Gastroesophageal sphincter (tissue), 4 donors: ENCODE measurements at places on chromosomes 7 and 10. TPM values are rescaled to one million over a fixed set of nuclear protein-coding genes. Genes with fewer than 3 reads are reported as not detected.

DRGX gene
- total RNA-seq, result not detected

ASZ1 gene
- total RNA-seq, result not detected

SEMA3A gene
- total RNA-seq, result 24.6 TPM

ANKRD61 gene
- total RNA-seq, result not detected

GRCh38 chr7:47580175-47580706, 1.7 kb downstream of the TNS3 start:
- no peak for ATAC-seq

DNA sequence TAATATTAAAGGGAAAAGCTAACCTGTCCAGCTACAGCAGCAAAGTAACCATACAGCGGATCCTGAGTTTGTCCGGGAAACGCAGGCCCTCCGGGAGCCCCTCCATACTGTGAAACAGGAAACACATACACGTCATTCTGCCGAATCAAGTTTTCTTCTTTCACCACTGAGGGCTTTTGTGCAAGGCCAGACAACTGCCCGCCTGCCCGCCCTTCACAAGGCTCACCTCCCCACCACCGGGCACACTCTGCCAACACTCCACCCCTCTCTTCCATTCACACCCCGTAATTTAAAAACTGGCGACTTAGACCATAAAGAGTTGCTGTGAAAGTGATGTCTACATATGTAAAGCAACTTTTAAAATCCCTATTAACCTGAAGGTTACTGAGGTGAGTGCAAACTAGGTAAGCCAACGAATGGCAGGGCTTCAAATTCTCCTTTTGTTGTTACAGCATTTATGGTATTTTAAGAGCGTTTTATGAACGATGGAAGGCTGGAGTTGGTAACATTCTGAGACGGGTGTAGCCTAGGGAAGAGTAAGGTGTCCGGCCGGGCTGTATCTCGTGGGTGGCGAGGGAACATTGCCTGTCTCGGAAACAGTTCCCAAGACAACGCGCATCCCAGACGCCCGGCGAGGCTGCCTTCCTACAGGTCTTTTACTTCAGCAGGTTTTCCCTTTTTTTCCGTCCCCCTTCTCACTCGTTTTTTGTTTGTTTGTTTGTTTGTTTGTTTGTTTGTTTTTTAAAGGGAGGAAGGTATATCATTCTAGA, 817 bp downstream of the SRI start:
- ATAC-seq, result peak; percentile 23

DNA sequence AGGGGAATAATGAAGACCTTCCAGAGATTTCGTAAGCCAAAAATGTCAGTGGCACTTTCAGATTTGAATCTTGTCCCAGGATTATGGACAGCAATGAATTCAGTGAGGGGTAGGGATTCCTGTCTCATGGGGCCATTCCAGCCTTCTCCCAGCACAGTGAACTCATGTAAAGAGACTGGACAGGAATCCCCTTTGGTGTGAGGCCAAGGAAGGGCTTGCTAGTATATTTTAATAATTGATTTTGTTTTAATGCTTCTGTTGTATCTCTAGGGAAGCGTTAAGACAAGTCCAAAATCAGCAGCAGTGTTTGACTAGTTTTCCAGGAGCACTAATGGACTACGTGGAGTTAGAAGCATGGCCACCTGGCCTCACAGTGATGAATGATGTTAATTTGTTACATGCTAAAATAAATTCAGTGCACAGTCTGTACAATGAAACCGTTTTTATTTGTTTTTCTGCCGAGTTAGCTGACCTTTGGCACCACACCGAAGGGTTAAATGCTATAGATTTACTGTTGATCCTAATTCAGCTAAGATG, 214.0 kb upstream of the DKK1 start:
- no peak for ATAC-seq

DNA sequence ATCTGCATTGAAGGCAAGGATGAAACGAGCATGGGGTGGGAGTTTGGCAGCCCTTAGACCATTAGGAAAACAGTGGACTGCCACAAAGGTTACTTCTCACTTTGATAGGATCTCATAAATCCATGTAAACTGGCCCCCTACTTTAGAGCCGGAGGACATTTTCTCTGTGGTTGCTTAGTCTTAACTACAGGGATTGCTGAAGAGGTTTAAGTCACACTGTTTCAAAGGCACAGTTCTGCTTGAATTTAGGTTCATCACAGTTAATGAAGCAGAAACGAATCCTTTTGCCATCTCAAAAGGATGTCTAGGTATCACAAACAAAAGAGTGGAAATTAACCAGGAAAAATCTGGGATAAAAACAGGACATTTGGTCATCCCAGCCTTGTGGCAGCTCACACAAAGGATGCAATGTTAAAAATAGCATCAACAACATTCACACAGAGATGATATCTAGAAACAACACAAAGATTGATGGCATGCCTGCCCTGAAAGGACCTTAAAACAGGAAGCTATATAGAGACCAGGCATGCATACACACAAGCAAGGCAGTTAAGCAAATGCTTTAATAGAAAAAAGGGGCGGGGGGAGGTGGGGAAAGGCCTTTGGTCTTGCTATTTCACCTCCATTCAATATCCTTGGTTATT, 74.0 kb downstream of the DOCK4 start:
- no peak for ATAC-seq

DNA sequence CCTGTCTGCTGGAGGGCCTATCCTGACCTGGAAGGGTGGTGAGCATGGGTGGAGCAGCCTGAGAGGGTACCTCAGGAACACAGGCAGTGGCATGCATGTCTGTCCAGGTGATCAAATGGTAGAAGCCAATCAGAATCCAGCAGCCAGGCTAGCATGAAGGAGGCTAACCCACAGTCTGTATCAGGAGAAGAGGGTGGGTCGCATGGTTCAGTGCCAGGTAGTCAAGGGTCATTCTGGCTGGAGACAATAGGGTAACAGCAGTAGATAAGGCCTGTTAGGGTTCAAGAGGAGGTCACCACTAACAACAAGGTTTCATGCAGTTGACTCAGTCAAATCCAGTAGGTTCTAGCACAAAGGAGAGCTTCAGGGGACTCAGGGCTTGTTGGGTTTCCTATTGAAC, 10.4 kb downstream of the ALDH18A1 start:
- no peak for ATAC-seq

DNA sequence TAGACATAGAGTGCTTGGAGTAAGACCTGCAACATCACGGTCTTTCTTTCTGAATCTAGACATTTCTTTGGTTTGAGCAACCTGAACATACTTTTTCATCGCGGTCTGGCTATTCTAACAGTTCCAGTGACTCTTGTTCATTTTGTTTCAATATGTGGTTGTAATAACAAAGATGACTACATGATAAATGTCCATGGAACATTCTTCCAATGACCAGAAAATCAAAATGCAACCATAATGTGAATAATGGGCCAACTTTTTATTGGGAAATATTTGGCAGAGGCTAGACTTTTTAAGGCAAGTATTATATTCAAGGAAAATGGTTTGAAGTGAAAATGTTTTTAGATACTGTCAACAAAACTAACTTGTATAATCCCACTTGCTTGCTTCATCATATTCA, 282.5 kb downstream of the INHBA start:
- ATAC-seq, result no peak

TDRD1 gene
- total RNA-seq, result 0.12 TPM

MMS19 gene
- total RNA-seq, result 48.7 TPM

DNA sequence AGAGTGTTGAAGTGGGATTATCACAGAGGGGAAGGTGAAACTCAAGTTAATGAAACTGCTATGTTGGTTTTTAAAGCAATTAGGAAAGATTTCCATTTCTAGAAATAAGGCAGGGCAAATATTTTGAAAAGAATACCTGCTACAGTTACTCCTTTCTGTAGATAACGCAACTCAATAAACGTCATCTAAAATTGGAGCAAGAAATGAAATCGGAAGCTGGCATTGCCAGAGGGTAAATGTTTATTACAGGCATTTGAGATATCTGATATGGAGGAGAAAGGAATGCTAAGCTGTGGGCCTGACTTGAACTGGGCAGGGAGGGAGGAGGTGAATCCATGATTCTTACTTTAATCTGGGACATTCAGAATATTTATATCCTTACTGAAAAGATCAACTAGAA, 217.0 kb upstream of the ADARB2 start:
- no peak for ATAC-seq

GALNT17 gene
- total RNA-seq, result 16.7 TPM

- ATAC-seq, result no peak
These were observed 22.4 kb downstream of the SND1 start for GRCh38 chr7:127674361-127674760.

GPC2 gene
- total RNA-seq, result 1.1 TPM
